RPMI8226 (cell line): ENCODE measurements at places on chromosomes 13 and 19.

GRCh38 chr13:84400706-84401105 is 518.4 kb upstream of the SLITRK1 start:
- DNase-seq: no peak

GRCh38 chr13:40819797-40820315 is 30.4 kb downstream of the SLC25A15 start:
- no peak for DNase-seq

GRCh38 chr19:49570997-49571676 is 9.2 kb downstream of the NOSIP start:
- DNase-seq: peak; percentile 39

DNA sequence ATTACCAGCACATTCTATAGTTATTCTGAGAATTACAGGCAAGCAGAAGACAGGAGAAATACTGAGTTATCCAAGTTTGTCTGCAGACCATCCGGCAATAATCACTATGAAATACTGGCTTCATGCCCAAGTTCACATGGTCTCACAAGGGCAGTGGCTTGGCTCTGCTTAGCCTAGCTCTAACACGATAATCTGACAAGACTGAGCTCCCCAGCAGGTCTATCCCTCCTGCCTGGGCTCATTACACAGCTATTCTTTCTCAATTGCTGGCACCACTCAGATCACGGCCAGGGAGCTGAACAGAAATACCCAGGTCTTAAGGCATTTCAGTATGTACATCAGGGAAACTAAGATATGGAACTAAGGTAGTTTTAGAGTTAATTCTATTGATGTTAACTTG is 361.6 kb upstream of the PCDH20 start:
- DNase-seq: no peak

DNA sequence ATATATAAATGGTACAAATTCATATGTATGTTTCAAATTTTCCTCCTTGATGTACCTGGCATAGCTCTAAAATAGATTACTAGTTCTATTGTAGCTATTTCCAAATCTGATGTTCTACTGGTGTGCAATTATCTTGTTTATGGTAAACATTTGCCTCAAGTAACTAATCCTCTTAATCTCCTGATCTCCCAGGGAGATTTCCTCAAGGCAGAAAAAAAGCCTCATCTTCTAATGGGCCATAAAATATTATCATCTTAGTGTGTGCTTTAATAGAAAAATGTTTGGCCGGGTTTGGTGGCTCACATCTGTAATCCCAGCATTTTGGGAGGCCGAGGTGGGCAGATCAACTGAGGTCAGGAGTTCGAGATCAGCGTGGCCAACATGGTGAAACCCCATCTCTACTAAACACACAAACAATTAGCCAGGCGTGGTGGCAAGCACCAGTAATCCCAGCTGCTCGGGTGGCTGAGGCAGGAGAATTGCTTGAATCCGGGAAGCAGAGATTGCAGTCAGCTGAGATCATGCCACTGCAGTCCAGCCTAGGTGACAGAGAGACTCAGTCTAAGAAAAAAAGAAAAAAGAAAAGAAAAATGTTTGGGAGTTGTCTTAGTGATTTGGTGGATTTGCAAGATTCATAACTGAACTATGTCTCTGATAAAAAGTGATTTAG is 498.9 kb upstream of the SLITRK5 start:
- no peak for DNase-seq

- no peak for DNase-seq
Measured at GRCh38 chr19:47362321-47362720, 13.2 kb downstream of the DHX34 start.

DNA sequence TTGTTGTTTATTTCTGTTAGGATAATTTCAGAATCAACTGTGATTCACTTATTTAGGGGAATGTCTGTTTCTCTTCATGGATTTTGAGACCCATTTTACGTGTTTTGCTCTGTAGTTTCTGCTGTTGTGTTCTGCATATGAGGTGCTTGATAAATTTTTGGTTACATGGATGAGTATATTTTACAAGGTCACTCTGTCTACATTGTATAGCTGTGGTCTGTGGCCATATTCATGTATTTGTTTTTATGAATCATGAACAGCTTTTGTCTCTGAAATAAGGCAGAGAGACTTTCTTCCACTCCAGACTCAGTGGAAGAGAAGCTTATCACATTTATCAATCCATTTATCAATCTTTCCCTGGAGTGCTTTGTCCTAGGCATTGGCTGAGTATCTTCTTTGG is 56.6 kb downstream of the PDS5B start:
- DNase-seq: no peak

DNA sequence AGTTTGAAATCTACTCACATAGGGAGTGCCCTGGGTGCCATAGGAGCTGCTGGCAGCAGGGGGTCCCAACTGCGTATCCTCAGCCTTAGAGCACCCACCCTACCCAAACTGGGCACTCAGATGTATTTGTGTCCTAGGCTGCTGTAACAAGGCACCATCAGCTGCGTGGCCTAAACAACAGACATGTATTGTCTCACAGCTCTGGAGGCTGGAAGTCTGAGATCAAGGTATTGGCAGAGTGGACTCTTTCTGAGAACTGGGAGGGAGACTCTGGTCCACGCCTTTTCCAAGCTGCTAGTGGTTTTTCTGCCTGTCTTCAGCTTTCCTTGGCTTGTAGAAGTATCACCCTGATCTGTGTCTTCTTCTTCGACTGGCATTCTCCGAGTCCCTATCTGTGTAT is 83.6 kb downstream of the FGF14 start:
- DNase-seq: no peak

DNA sequence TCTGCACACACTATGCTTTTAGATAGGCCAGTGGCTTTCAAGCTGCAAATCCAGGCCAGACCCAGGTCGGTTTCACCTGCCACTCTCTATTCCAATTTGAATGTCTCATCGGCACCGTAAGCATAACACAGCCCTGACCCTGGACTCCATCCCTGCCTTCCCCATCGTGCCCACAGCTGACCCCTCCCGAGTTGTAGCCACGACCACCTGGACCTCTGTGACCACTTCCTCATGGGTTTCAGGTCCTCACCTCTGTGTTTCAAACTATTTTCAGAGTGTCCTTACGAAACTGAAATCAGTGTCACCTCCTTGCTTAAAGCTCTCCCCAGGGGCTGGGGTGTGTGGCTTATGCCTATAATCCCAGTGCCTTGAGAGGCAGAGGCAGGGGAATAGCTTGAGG is 9.0 kb upstream of the HSH2D start:
- DNase-seq: peak; percentile 63

GRCh38 chr13:74043237-74043636 is 91.0 kb downstream of the KLF12 start:
- DNase-seq: no peak

DNA sequence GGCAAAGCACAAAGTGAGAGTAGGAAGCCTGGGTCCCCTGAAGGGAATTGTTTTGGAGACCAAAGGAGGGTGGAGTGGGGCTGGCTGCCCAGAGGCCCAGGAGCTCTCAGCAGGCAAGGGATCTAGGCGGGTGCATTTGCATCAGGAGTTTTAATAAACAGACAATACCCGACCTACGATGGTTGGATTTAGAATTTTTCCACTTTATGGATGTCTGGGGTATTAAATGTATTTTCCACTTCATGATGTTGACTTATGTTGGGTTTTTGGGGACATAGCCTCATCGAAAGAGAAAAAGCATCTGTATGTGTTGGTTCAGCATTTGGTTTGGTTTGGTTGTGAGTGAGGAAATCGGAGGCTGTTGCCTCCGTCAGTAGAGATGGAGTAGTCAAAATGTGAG is 205.2 kb upstream of the MAB21L1 start:
- DNase-seq: no peak

- DNase-seq: no peak
Measured at GRCh38 chr13:99296398-99296797, 10.8 kb downstream of the GPR183 start.

- no peak for DNase-seq
Measured at GRCh38 chr13:71417205-71417604, 449.8 kb downstream of the DACH1 start.

DNA sequence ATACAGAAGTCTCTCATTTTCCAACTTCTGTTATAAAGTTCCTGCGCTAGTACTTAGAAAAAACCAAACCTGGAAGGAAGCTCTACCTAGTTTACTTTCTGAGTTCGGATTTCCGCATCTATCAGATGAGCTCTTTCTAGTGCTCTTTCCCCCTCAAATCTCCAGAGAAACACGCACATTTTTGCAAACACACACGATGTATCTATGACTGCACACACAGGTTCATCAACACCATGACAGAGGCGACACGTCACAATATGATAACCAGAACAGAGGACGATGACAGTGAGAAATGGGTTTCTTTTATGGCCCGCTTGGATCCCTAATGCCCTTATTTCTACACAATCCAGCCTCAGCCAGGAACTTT is 629 bp upstream of the LRRC63 start:
- DNase-seq: peak; percentile 21

- DNase-seq: no peak
Measured at GRCh38 chr13:95671597-95671996, 5.3 kb upstream of the DNAJC3 start.

DNA sequence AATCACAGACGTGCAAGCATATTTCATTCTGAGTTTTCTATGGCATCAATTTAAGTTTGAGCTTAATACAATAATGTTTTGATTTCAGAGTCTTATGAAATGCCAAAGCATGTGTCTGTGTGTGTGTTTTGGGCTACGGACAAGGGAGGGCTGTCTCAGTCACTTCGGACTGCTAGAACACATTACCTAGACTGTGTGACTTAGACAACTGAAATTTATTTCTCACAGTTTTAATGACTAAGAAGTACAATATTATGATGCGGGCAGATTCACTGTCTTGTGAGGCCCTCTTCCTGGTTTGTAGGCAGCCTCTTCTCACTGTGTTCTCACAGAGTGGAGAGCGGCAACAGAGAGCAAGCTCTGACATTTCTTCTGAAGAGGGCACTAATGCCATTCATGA is 1202.0 kb downstream of the EFNB2 start:
- DNase-seq: no peak

- DNase-seq: no peak
Measured at GRCh38 chr13:111047326-111047725, 67.8 kb upstream of the ARHGEF7 start.

- no peak for DNase-seq
Measured at GRCh38 chr13:79258489-79258888, 147.6 kb downstream of the RBM26 start.

GRCh38 chr13:44053208-44053607 is 173.5 kb downstream of the LACC1 start:
- DNase-seq: no peak
